KBM-7 (cell line): ENCODE measurements at places on chromosomes 2 and 18.

DNA sequence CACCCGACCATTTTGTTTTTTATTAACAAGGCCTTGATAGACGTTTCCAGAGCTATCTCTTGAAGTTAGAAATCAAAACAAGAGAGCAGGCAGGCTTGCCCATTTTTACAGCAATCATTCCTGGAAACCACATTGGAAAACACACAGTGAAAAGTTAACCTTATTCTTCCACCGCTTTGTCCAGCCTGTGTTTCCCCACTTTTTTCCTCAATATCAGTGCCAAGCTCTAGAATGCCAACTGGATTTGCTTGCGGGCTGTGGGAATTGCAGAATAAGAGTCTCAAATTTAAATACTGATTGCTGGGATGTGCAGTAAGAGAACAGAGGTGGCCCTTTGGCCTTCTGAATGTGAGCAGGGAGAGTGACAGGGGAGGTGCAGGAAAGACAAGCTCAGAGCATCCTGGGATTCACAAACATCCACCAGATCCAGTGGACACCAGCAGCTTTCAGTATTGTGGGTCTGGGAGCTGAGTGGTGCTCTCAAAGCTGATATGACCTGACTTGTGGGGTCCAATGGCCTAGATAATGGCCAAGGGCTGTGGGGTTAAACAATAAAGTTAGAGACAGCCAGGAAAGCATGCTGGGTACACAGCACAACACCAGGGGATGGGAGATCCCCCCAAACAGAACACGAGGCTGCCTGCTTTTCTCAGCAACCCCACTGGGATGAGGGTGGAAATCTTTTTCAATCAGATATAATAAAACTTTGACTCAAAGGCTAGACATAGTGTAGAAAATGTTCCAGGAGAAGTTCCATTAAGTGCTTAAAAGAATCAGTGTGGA lies 15.5 kb downstream of the CYP1B1 start:
- no peak for DNase-seq

- no peak for DNase-seq
These were observed 487.5 kb downstream of the DLGAP1 start for GRCh38 chr18:3967359-3968180.

GRCh38 chr18:74679006-74679678 lies 81.5 kb downstream of the ZNF407 start:
- DNase-seq: no peak

GRCh38 chr18:34281290-34281689 lies 56.6 kb upstream of the NOL4 start:
- DNase-seq: no peak

DNA sequence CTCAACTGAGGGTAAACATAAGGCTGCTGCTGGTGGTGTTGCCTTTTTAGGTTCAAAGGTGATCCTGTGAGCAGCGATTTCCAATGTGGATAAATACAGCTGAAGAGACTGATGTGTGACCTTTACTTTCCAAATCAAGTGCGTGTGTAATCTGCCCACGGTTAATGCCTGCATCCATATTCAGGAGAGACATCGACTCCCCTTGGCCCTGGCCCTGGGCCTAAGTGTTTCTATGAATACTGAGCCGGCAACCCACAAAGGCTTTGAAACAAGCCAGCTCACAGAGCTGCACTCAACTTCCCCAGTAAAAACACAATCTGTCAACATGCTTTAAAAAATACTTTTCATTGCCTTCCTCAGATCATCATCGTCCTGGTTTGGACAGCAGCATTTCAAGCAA lies 1026.6 kb downstream of the TMEM182 start:
- DNase-seq: no peak
